ENCODE measurements at places on chromosomes 12 and 14.

DNA sequence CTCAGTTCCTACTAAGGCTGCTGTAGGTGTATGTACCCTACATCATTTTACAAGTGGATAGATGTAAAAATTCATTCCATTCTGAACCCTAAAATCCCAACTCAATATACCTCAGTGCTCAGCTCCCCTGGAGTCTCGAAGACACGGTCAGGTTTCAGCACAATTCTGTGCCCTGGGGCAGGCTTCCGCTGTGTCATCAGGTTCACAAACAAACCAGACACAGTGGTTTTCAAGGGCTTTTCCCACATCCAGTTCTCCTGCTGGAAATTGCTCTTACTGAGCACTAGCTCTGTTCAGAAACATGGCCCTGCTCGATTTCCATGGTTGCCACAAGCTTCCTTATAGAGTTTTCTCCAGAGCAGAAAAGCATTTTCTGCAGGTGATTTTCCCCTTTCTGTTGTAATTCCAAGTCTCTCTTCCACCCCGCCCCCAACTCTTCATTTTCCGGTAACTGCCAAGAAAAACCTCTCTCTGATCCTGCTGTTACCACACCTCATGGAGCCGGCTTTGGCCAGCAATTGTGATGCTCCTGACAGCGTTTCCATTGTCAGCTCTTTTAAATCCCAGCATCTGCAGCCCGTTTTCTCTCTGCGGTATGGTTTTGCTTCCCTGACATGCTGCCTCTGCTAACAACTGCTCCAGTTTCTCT is 483.0 kb upstream of the CCDC196 start:
- DNase-seq: peak; percentile 66

DNA sequence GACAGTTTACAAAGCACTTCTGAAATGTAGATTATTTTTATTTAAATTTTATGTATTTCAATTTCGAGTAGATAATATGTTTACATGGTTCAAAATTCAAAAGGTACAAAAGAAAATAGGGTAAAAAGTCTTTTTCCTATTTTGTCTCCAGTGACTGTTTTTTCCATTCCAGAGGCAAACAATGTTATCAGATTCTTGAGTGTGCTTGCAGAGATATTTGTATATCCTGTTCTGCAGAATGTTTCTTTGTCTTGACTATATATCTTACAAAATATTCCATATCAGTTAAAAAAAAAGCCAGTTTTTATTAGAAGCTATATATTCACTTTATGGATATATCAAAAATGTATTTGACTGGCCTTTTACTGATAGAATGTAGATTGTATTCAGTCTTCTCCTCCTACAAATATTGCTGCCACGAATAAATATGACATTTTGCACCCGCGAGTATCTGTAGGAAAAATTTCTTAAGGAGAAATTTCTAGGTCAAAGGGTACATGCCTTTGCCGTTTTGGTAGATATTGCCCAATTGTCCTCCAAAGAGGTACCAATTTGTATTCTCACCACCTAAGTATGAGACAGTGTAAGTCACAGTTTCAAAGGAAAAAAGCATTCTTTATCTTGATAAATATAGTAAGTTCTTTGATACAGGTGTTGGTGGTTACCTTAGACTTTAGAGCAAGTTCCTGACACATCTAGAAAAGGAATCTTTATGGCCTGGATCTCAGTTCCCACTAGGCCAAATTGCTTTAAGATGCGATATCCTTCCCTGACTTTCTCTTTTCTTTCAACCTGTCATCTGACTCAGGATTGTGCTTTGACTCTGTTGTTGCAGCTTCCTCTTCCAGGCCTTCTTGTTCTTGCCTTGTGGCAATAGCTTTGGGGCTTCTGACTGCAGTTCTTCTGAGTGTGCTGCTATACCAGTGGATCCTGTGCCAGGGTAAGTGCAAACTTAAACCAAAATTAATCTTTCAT is 2.3 kb downstream of the KLRG1 start:
- DNase-seq: no peak

DNA sequence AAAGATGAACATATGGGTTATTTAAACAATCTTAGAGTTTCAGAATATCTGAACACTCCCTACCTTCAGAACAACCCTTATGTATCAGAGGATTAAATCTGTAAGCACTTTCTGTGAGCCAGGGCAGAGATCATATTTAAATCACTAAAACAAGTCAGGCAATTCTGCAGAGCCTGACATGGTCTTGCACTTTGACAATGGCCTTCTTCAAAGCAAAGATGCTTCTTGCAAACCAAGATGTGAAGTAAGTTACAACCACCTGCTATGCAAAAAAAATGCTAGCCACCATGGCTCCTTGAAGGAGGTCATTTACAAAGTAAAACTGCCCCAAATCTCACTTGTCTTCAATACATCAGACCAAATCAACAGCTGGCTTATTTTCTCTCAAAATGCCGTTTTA is 3.2 kb downstream of the PPP1CC start:
- no peak for DNase-seq

DNA sequence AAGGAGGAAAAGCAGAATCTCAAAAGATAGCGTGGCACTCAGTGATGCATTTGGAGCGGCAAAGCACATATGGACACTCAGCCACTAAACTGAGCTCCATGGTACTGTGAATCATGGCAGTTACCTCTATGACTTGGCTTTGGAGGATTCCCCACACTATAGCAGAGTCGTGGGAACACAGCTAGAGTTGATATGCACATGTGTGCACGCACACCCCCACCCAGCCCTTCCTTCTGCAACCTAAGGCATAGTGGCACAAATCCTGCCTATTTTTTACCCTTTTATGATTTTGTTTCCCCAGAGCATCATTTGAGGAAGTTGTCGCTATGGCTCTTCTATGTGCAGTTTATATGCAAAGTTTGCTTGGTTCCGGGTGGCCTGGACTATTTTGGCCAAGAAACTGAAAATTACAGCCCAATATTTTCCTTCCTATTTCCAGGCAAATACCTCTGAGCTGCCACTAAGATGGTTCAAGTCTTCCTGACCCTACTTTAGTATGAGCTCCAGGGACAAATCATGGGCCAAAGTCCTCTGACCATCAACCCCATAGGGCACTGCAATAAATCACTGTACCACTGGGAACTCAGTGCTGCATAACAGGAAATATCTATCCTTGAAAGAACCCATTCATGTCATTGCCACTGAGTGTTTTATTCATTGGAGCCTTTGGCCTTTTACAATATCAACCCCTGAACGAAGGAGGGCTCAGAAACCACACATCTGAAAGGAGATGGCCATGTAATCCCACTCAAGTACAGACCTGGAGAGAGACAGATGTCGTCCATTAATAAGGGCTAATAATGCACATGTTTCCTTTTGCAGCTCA is 177.5 kb downstream of the EGLN3 start:
- DNase-seq: no peak

GRCh38 chr12:12072064-12072760 is 1.5 kb downstream of the BCL2L14 start:
- peak; percentile 19 for DNase-seq

GRCh38 chr12:103840876-103841689 is at the start of gene NT5DC3:
Gene NT5DC3 (minus strand): TSS chr12:103841234. CDS start chr12:103841156, 78 bp downstream.
- peak; percentile 89 for DNase-seq

- DNase-seq: no peak
These were observed 55.2 kb downstream of the SLC25A21 start for GRCh38 chr14:37116933-37117849.

DNA sequence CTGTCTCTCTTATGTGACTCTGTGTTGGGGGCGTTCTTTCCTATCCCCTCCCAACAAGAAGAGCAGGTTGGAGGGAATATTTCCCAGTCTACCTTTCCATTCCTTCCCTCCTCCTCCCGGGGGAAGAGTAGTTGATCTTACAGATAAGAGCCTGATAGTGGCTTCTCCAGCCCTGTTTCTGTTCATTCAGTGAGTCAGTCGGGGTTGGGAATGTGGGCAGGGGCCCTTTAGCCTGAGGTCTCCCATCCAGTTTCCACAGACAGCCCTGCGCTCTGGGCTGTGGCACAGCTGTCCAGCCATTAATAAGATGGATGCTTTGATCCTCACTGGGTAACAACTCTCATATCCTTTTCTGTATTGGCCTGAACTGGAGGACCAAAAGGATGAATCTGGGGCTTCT is 18.1 kb upstream of the PPP1R1A start:
- no peak for DNase-seq

- no peak for DNase-seq
These were observed 6.6 kb upstream of the SLC6A13 start for GRCh38 chr12:269191-269590.

Data from NCI-H146 (cell line).